ENCODE measurements at places on chromosomes 1 and 21. TPM values are rescaled to one million over a fixed set of nuclear protein-coding genes. Genes with fewer than 3 reads are reported as not detected.

DNA sequence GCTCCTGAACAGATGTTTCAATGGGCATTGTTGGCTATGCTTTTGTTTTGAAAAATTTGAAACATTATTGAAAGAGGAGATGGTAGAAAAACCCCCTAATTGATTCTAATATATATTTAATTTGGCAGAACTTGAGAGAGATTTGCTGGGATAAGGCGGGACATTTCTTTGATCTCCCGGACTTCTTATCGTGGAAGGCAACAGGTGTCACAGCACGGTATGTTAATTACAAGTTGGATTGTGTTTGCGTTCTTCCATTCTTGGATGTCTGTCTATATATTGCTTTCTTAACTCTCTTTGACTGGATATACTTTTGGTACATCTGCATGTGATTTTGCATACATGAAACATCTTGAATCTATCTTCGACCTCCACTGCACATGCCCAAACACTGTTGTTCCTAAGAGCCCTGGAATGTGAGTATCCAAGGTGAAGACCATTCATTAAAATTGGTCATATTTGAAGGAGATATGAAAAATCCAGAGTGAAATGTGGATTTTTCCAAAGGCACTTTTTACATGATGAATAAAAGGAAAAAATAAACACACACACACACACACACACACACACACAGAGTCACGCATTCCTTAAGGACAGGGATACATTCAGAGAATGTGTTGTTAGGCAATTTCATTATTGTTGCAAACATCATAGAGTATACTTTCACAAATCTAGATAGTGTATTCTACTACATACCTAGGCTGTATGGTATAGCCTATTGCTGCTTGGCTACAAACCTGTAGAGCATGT lies 81.9 kb downstream of the FGGY start:
- H3K27ac ChIP-seq: no peak overlapping the region
- peaks cover 5% of the 10 kb centered on the region for H3K4me1 ChIP-seq
- no peak for DNase-seq
- no peaks in the 10 kb centered on the region for H3K36me3 ChIP-seq
- no peak overlapping the region for H3K4me3 ChIP-seq

Gene TFF2
- total RNA-seq: not detected

- DNase-seq: no peak
- no peaks in the 10 kb centered on the region for H3K36me3 ChIP-seq
- no peak overlapping the region for H3K4me3 ChIP-seq
These were observed 19.6 kb upstream of the POGZ start for GRCh38 chr1:151478923-151479322.

DNA sequence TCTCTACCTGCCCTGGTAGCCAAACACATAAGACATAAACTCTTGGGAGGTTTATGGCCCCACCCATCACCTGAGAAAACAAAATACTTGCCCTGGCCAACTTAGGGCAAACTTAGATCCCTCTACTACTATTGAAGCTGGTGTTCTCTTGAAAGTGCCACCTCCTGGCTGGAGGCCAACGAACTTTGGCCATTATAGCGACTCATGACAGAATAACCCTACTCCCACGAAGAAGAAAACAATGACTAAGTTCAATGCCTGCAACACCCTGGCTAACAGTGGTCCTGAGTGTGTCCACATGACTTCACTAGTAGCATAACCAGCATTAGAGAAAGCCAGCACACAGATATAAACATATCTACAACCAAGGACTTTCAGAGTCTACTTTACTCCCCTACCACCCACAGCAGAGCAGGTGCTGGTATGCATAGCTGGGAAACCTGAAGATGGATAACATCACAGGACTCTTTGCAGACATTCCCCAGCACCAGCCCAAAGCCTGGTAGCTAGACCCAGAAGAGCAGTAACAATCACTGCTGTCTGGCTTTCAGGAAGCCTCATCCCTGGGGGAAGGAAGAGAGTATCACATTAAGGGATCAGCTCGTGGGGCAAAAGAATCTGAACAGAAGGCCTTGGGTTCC lies 81.0 kb downstream of the SLC30A10 start:
- H3K4me1 ChIP-seq: no peaks in the 10 kb centered on the region
- no peaks in the 10 kb centered on the region for H3K36me3 ChIP-seq
- H3K27me3 ChIP-seq: no peaks in the 10 kb centered on the region

DNA sequence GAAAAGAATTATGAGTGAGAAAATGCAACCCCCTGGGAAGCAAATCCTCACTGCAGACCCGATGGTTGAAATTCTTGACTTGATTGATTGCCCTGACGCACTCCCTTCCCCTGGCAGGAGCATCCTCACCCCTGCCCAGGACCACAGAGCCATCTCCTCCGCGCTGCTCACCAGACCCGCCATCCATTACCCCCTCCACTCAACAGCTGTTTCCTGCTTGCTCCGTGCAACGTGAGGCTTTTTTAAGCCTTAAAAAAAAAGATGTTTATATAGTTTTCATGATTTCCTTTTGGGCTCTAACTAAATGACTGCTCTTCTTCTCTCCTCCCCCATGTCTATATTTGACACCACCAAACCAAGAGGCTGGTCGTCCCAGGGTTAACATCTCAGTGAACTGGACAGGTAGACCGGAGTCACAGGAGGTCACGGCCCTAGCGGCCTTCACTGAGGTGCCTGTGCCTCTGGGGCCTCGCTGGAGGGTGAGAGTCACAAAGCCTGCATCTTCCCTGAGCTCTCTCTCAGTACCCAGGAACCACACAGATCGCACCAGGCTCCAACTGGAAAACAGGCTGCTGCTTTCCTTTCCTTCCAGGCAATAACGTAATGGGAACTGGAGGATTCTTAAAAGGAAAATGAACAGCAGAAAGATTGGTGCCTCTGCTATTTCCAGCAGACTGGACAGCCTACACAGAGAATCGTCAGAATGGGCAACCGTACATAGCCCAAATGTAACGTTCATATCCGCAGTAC lies 49.8 kb downstream of the ZBTB18 start:
- H3K4me3 ChIP-seq: no peak overlapping the region
- H3K27ac ChIP-seq: no peak overlapping the region
- no peaks in the 10 kb centered on the region for H3K36me3 ChIP-seq
- no peak for DNase-seq

Gene ZC3H12A
- 51.6 TPM for total RNA-seq

Gene CYP4Z1
- total RNA-seq: 1.2 TPM

- H3K36me3 ChIP-seq: no peaks in the 10 kb centered on the region
- no peak overlapping the region for H3K27ac ChIP-seq
- no peak for DNase-seq
- H3K4me3 ChIP-seq: no peak overlapping the region
- H3K27me3 ChIP-seq: no peaks in the 10 kb centered on the region
- no peaks in the 10 kb centered on the region for H3K4me1 ChIP-seq
These were observed 213.8 kb downstream of the PLA2G4A start for GRCh38 chr1:187042538-187042937.

GRCh38 chr1:184790642-184791549 lies 36.2 kb upstream of the EDEM3 start:
- H3K27ac ChIP-seq: no peak overlapping the region
- DNase-seq: no peak
- peaks cover 23% of the 10 kb centered on the region for H3K4me1 ChIP-seq

Gene CTSK
- total RNA-seq: 67.3 TPM

Gene LGR6
- 6.6 TPM for total RNA-seq

GRCh38 chr1:66253330-66253921 lies 280.5 kb upstream of the SGIP1 start:
- no peaks in the 10 kb centered on the region for H3K27me3 ChIP-seq
- H3K4me3 ChIP-seq: no peak overlapping the region
- H3K4me1 ChIP-seq: peaks cover 9% of the 10 kb centered on the region
- no peak for DNase-seq
- H3K36me3 ChIP-seq: no peaks in the 10 kb centered on the region
- no peak overlapping the region for H3K27ac ChIP-seq

GRCh38 chr1:109472779-109473178 lies 6.4 kb downstream of the SYPL2 start:
- no peaks in the 10 kb centered on the region for H3K4me1 ChIP-seq
- peak; percentile 69 for DNase-seq
- H3K27ac ChIP-seq: no peak overlapping the region
